ENCODE measurements at places on chromosomes 12 and 14. TPM values are rescaled to one million over a fixed set of nuclear protein-coding genes. Genes with fewer than 3 reads are reported as not detected.
A peak's percentile ranks its signal among the peaks of the same experiment; 100 is the strongest.

CLEC6A gene
- not detected for total RNA-seq

- no peak for DNase-seq
Measured at GRCh38 chr12:132899033-132899432, 11.6 kb upstream of the CHFR start.

DNA sequence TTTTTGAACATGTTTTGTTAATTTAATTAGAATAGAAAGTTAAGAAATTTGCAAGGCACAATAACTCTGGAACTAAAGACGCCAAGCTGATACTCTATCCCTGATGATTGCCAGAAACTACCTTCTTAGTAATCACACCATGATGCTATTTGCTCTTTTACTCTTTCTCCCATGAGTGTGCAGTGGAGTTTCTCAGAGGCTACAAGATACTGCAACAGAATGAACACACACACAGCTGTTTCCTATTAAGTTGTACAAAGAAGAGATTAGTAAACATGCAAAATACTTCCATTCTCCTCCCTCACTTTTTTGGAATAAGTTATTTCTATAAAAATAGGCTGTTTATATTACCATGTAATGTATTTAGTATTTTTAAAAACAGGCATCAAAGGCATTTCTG is 1367.5 kb downstream of the AACS start:
- no peak for DNase-seq

DNA sequence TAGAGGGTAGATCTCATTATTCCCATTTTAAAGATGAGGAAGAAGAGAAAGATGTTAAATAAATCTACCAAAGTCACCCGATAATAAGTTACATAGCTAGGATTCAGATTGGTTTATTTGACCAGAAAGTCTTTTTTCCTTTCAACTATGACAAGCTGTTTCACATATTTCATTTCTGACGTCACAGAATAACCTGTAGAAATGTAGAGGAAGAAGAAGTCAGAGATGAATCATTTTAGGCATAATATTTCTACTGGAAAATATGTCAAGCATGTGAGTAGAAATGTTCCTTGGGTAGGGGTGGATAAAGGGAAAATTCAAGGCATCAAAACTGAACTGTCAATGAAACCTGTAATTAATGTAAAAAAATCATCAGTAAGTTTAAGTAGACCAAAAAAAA is 107.0 kb downstream of the MGST1 start:
- no peak for DNase-seq

DHRS4L2 gene
- 23.4 TPM for total RNA-seq

CDKN3 gene
- total RNA-seq: 33.8 TPM

DNA sequence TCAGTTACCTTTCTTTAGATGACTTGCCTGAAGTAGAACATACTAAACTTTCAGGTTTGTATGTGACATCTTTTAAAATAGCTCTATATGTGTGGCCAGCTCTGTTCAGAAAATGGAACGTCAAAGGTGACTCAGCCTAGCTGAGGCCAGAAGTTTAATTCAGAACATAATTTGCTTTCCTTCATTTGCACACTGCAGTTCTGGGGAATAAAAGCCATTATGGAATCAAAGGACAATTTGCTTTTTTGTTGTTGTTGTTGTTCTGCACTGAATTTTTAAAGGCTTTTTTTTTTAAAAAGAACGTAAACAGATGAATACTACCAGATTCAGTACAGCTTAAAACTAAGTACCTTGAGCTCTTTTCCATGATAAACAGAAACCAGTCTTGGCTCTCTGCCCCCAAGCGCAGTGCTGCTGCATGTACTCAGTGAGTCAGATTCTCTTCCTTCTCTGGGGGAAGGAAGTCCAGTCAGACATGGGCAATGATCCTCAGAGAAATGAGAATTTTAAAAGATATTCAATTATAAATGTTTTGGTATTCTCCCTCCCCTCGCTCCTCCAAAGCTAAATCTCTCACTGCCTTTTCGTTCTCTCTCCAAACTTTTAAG is 644.2 kb downstream of the NOVA1 start:
- no peak for DNase-seq

GRCh38 chr12:27206801-27207502 is 37.1 kb upstream of the STK38L start:
- DNase-seq: no peak

PLEKHA5 gene
- 5.5 TPM for total RNA-seq

DNA sequence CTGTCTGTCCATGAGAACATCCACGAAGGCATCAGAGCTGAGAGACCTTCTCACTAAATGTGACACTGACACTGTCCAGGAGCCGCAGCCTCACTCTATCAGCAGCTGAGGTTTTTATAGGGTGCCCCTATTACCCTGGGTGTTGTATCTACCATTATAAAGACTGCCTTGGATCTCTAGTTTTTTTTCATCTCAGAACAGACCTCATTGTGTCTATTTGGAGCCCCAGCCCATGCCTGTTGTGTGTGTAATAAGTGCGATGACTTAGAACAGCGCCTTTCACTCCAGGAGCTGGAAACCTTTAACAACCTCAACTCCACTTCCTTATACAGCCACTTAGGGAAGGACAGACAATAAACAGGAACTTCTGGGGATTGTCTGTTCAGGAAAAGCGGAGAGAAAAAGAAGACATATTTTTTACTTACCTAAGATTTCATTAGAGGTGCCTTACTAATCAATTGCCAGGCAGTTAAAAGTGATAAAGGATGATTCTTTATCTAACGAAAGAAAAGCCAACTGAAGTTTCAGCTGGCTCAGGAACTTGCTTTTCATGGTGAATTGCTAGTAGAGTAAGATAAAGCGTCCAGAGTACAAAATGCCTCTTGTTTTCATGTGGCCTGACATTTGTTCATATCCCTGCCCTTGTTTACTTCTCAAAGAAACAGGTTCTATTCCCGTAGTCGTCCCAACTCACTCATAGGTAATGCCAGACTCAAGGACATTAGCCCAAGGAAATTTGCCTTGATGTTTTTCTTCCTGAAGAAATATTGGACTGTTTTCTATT is 420.6 kb downstream of the RAD51B start:
- no peak for DNase-seq

- no peak for DNase-seq
Measured at GRCh38 chr12:29145372-29146170, 3.5 kb upstream of the FAR2 start.

- no peak for DNase-seq
Measured at GRCh38 chr12:41486718-41487117, 298.6 kb downstream of the PDZRN4 start.

- DNase-seq: no peak
Measured at GRCh38 chr12:118094039-118094438, 9.8 kb downstream of the VSIG10 start.

- DNase-seq: no peak
Measured at GRCh38 chr14:92750994-92751400, 2.6 kb upstream of the LGMN start.

NCOR2 gene
- total RNA-seq: 96.6 TPM

GRCh38 chr14:87434680-87435079 is 558.3 kb downstream of the GALC start:
- no peak for DNase-seq

SOCS4 gene
- 38.0 TPM for total RNA-seq

ITGB7 gene
- 339 TPM for total RNA-seq

- no peak for DNase-seq
Measured at GRCh38 chr12:81896771-81897170, 137.6 kb upstream of the PPFIA2 start.

MUCL1 gene
- total RNA-seq: not detected

AKAP5 gene
- 3.1 TPM for total RNA-seq

GPR137C gene
- 0.91 TPM for total RNA-seq

DNA sequence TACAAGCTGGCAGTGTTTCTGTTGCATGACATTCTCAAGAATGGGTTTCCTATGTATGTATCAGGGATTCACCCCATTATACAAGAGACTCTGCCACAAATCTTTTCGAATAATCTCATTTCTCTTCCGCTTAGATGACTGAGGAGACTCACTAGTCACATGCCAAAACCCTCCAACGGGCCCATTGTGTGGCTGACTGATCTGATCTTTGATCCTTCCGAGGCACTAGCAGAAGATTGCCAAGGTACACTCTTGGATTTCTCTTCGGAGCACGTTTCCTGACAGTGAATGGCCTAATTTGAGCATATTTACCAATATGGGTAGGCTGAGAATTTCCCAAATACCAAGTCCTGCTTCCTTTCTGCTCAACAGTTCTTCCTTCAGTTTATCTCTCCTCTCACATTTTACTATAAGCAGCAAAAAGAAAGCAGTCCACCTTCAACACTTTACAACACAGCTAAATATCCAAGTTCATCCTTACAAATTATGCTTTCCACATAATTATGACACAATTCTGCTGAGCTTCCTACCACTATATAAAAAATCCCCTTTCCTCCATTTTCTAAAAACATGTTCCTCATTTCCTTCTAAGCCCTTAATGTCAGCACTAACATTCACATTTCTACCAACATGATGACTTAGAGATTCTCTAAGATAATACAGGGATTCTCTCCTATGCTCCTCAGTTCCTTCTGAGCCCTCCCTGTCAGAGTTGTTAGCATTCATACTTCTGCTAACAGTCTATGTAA is 11.0 kb downstream of the PRPH start:
- DNase-seq: no peak

- DNase-seq: peak; percentile 39
Measured at GRCh38 chr14:55097881-55098560, 31.0 kb upstream of the LGALS3 start.

DNA sequence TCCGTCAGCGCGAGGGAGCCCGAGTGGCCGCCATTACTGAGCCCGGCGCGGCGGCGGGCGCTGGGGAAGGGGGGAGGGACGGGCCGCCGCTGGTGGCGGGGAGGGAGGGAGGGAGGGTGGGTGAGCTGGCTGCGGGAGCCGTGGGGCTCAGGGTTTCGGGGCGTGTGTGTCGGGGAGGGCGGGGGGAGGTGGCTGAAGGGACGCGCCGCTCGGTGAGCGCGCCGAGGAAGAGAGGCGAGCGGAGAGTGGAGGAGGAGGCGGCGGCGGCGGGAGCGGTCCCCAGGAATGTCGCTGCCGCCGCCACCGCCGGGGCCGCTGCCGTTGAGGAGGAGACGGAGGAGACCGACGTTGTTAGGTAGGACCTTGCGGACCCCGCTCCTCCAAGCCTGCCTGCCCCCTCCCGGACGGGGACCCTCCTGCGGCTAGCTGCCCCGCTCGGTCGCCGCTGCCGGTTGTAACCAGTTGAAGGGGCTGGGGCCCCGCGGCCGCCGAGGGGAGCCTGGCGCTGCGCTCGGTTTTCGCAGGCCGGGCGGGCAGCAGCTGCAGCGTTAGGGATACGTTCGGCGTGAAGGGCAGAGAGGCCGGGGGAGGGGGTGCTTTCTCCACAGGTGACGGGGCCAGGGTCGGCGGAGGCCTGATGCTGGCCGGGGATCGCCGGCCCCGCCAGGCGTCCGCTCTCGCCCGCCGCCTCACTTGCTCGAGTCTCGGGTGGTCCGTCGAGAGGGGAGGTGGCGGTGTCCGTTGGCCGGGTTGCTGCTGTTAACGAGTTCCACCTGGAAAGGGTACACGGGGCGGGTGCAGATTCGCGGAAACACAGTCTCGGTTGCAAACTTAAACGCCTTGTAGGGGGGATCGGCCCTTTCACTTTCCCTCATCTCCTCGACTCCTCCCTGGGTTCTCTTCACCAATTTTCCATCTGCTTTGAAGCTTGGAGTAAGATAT is at the start of gene ARHGAP5:
ARHGAP5 (plus strand) TSS at position 224 of the 942 bp plus-strand sequence. CDS start 13,366 bp downstream, outside the sequence.
- peak; percentile 82 for DNase-seq

C12orf50 gene
- total RNA-seq: not detected

DNA sequence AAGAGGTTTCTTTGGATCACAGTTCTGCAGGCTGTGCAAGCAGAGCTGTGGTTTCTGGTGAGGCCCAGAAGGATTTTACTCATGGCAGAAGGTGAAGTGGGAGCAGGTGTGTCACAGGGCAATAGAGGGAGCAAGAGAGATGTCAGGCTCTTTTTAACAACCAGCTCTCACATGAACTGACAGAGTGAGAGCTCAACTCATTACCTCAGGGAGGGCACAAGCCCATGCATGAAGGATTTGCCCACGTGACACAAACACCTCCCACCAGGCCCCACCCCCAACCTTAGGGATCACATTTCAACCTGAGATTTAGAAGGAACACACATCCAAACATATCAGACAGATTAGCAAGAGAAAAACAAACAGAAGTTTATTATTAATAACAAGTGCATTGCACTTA is 470.4 kb downstream of the GALC start:
- DNase-seq: no peak

DCP1B gene
- total RNA-seq: 13.9 TPM

GRCh38 chr12:76518699-76519098 is 40.9 kb downstream of the OSBPL8 start:
- no peak for DNase-seq

EXOC3L4 gene
- total RNA-seq: not detected

- no peak for DNase-seq
Measured at GRCh38 chr14:53148671-53149070, 4.5 kb downstream of the DDHD1 start.

DNA sequence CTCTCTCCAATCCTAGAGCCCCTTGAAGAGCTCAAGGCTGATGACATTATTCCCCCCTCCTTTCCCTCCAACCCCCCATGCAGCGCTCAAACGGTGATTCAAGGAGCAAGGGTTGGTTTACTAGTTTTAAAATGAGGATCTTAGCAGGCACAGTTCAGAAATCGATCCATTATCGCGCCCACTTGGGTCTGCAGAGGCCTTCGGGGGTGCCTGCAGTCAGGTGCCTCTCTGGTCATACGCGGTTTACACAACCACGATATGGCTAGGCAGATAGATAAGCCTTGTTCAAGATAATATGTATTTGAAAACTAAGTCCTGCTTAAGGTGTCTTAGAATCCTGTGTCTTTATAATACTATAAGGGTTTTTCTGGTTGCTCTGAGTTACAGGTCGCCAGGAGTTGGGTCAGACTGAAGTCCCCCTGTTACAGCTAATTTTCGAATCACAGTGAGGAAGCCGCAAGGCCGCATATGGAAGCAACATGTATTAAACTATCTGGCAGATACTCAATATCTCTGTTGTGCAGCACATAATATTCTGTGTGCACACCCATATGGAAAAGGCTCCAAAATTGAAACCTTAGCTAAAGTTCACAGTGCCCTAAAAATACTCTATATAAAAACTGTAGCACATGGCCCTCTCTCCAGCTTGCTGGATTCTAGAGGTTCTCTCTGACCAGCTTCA is 10.0 kb downstream of the BHLHE41 start:
- DNase-seq: no peak

- peak; percentile 92 for DNase-seq
Measured at GRCh38 chr12:54413284-54414190, 5.5 kb downstream of the ITGA5 start.

IL31 gene
- total RNA-seq: 4.1 TPM

- no peak for DNase-seq
Measured at GRCh38 chr12:110165540-110166159, 41.5 kb downstream of the IFT81 start.

GRCh38 chr12:131528144-131528543 is 182.7 kb upstream of the SFSWAP start:
- DNase-seq: no peak

GRCh38 chr12:11408096-11408495 is 12.7 kb upstream of the PRB2 start:
- DNase-seq: no peak

GRCh38 chr14:75301666-75302325 is 23.2 kb downstream of the FOS start:
- DNase-seq: no peak

PTGER2 gene
- total RNA-seq: 34.4 TPM

GRCh38 chr12:87667378-87667777 is 361.8 kb downstream of the C12orf50 start:
- DNase-seq: no peak

LRRC9 gene
- total RNA-seq: not detected

LALBA gene
- not detected for total RNA-seq

GALNT8 gene
- 0.20 TPM for total RNA-seq

SERPINA9 gene
- total RNA-seq: not detected

ART4 gene
- total RNA-seq: not detected

Data from CD8-positive, alpha-beta memory T cell (primary cell).